NCI-H2107 (cell line): ENCODE measurements at places on chromosomes 12 and 14.

- no peak for DNase-seq
Measured at GRCh38 chr14:91108941-91109611, 4.8 kb upstream of the DGLUCY start.

GRCh38 chr14:71597287-71597920 is 334.8 kb upstream of the RGS6 start:
- no peak for DNase-seq

DNA sequence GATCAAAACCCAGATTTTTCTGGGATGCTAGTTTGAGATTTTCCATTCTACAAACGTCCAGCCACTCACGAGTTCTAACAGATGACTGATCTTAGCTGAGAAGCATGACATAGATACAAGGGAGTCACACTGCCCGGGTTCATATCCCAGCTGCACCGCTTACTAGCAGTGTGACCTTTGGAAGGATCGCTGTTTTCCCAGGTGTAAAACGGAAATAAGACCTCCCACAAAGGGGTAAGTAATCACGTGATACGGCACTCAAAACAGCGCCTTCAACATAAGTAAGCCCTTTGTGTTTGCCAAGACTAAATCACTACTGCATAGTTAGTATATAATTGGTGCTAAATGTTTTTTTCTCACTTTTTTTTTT is 624 bp upstream of the PWP1 start:
- no peak for DNase-seq

DNA sequence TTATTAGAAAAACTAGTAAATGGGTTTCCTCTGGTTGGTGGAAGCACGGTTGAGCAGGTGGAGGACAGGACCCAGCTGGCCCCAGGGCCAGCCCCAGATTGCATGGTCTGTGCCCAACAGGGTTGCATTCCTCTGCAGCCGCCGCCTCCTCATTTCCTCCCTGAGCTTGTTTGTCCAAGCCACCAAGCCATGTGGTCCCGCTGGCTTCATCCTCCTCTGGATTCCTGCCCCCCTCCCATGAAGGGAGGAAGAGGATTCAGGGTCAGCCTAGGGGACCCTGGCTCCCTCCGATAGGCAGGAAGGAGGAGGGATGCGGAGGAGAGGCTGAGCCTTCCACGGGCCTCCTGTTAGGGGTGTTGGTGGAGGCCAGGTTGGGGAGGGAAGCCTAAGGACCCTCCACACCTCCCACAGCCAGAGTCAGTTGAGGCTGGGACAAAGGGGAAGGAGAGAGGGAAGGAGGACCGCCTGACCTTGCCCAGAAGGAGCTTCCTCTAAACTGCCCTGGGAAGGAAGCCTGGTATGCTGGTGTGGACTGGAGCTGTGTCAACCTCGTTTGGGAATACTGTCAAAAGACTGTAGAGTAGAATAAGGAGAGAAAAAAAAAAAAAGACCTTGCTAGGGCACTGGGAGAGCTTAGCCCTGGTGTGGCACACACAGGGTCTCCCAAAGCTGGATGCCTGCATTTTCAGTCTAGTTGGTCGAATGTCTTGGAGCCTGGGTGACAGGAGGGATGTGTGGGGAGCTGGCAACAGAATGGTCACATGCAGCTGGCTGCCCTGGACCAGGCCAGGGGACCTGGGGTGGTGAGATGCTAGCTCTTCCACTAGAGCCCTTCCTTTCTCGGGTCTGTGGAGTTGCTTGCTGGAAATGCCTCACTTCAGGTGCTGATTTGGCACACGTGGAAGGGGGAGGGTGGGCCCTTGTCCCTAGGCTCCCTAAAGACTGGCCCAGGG is 42.4 kb downstream of the PLEKHG3 start:
- DNase-seq, result no peak

DNA sequence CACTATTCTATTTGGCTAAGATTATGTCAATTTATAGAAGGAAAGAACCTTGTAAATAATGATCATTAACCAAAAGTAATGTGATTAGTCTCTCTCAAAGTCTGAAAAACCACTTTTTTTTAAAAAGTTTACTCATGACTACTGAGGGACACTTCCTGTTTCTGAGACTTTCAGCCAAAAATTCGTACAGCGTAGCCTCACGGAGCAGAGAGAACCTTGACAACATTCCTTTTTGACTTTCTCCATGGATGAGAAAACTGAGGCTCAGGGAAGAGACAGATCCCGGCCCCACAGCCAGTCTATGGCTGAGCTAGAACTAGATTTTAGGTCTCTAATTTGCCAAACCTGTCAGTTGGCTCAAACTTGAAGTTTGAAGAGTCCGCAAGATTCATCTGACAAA is 68.2 kb downstream of the DAD1 start:
- no peak for DNase-seq

GRCh38 chr14:59046746-59047145 is 141.7 kb upstream of the DAAM1 start:
- DNase-seq, result no peak

GRCh38 chr12:57254506-57255280 is 3.7 kb upstream of the STAC3 start:
- DNase-seq, result no peak

GRCh38 chr14:25197885-25198284 is 147.9 kb upstream of the STXBP6 start:
- DNase-seq, result no peak
